ENCODE measurements at places on chromosomes 1 and 21.
A peak's percentile ranks its signal among the peaks of the same experiment; 100 is the strongest.

DNA sequence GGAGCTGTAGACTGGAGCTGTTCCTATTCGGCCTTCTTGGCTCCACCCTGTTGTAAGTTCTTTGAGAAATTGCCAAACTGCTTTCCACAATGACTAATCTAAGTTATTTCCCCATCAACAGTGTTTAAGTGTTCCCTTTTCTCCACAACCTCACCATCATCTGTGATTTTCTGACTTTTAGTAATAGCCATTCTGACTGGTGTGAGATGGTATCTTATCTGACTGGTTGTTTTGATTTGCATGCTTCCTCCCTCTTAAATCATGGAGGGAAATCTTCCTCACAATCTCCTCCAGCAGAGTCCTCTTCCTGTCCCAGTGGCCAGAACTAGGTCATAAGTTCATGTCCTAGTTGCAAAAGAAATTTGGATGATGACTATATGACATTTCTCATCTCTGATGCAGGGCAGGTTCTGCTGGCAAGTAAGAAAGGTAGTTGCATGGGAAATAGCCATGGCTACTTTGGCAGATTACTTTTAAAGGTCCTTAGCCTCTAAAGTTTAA is 294.0 kb downstream of the LRRC40 start:
- peak; percentile 88 for DNase-seq

GRCh38 chr1:208531003-208531750 is 287.0 kb upstream of the PLXNA2 start:
- DNase-seq = no peak

DNA sequence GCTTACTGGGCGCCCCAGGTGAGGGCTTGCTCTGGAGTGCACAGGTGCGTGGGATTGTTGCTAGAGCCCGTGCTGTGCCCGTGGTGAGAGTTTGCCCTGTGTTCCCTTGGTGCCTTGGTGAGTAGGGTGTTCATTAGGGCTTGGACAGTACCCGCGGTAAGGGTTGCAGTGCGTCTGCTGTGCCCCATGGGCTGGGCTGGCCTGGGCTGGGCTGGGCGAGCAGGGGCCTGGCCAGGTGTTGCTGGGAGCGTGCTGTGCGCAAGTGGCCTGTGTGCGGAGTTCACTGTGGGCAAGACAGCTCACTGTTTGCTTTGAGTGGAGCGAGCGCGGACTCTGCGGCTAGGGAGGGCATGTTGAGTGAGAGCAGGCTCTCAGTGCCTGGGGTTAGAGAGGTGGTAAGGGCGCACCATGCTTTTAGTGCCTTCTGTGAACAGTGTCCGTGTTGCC is 725 bp downstream of the CR1L start:
- no peak for DNase-seq

- peak; percentile 56 for DNase-seq
These were observed 145.1 kb upstream of the SMYD2 start for GRCh38 chr1:214135886-214136285.

GRCh38 chr1:168467452-168467851 is 76.3 kb downstream of the XCL2 start:
- no peak for DNase-seq

GRCh38 chr1:117070124-117070523 is 10.0 kb downstream of the TTF2 start:
- DNase-seq = peak; percentile 75

DNA sequence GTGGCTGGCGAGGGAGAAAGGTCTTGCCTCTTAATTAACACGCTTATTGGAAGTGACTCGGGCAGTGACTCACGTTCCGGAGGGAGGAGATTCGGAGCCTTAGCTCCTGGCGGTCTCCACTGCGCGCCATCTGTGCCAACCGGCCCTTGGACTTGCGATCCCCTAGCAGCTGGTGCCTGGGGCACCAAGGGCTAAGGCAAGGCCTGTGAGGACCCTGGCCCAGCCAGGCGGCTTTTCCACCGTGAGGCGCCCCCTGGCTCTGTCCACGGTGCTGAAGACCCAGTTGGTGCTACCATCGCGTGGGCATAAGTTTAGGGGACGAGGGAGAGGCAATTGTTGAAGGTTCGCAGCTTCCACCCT is 1.3 kb upstream of the SYT6 start:
- DNase-seq = peak; percentile 46

GRCh38 chr1:12127206-12127810 is 39.5 kb upstream of the TNFRSF1B start:
- DNase-seq = no peak

GRCh38 chr1:1318131-1318652 is 6.3 kb downstream of the INTS11 start:
- DNase-seq = peak; percentile 92

DNA sequence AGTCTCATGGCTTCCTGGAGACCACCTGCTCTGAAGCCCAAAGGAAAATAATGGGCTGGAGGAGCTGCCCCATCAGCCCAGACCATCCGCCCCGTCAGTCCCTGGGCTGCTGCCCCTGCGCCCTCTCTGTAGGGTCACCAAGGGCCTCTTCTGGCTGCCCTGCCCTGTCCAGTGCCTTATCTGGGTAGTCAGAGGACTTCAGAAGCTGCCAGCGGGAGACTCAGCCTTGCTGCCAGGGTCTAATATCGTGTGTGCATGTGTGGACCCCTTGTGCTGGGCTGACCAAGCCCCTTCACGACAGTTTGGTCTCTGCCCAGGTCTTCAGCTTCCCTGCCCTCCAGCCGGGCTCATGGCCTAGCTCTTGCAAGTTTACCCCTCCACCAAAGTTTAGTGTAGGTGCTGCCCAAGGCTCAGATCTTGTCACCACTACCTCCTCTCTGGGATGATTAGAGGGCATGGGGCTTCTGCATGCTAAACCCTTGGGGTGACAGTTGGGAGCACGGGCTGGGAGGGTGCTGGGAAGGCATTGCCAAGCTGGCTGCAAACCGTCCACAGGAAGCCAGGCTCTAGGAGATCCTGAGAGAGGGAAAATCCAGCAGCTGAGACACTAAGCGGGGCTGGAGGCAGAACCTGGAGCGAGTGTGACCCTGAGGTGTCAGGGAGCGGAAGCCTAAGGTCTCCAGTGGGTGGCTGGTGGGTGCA is 20.6 kb downstream of the NENF start:
- DNase-seq = no peak

DNA sequence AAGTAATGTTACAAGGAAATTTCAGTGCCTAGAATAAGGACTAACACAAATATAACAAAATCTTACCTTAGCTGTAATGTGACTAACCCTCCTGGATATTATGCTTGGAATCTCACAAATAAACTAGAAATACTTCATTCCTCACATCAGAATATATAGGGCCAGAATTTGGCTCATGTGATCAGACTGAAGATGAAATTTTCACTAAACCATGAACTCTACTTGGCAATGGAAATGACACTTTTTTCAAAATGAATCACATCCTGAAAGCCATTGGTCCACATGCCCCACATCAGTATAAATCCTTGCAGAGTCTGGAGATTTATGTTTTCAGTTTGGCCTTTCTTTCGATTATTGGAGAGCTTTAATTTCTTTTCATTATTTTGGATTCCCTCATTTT is 227.8 kb downstream of the NRIP1 start:
- DNase-seq = peak; percentile 35

- peak; percentile 81 for DNase-seq
These were observed 10.7 kb downstream of the OPTC start for GRCh38 chr1:203504400-203505250.

DNA sequence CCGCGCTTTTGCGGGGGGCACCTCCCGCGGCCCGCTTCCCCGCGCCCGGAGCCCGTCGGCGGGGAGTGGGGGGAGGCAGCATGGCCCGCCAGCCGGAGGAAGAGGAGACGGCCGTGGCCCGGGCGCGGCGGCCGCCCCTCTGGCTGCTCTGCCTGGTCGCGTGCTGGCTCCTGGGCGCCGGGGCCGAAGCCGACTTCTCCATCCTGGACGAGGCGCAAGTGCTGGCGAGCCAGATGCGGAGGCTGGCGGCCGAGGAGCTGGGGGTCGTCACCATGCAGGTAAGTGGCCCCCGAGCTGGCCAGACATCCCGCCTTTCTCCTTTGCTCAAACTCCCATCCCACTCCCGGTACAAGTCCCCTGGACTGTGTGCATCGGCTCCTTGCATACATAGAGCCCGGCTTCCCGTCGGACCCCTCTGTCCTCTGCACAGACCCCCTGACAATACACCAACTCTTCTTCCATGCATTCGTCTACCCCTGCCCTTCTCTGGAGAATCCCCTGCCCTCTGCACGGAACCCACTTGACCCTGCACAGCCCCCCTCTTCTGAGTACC is 812 bp downstream of the CACHD1 start:
- peak; percentile 30 for DNase-seq

DNA sequence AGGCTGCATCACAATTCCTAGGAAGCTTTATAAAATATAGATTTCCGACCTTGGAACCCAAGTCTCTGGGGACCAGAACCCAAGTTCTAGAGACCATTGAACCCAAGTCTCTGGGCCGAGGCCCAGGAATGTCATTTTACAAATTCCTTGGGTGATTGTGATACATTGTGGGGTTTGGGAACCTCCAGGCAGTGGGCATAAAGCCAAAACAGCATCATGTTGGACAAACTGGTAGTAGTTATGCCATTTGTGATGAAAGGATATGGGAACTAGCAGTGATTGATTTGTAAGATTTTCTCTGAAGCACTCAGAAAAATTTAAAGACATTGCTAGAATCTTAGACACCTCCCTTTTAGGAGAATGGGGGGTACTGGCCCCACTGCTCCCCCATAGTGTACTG is 160.2 kb downstream of the HIVEP3 start:
- DNase-seq = peak; percentile 86

DNA sequence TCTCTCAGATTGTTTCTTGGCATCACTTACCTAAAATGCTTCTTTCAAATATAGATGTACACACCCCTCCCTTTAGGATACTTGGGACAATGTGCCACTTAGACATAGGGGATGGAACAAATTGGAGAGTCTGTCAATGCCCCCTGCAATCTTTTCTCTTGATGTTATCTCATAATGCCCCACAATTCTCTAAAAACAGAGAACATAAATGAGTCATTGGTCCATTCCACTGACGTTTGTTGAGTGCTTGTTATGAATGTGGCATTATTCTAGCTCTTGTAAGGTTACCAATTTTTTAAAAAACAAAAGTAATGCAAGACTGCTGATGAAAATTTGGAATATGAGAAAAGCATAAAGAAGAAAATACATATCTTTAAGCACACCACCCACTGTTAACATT is 5.6 kb upstream of the SMIM11 start:
- no peak for DNase-seq

- no peak for DNase-seq
These were observed 2.5 kb downstream of the S100A11 start for GRCh38 chr1:152034324-152034653.

DNA sequence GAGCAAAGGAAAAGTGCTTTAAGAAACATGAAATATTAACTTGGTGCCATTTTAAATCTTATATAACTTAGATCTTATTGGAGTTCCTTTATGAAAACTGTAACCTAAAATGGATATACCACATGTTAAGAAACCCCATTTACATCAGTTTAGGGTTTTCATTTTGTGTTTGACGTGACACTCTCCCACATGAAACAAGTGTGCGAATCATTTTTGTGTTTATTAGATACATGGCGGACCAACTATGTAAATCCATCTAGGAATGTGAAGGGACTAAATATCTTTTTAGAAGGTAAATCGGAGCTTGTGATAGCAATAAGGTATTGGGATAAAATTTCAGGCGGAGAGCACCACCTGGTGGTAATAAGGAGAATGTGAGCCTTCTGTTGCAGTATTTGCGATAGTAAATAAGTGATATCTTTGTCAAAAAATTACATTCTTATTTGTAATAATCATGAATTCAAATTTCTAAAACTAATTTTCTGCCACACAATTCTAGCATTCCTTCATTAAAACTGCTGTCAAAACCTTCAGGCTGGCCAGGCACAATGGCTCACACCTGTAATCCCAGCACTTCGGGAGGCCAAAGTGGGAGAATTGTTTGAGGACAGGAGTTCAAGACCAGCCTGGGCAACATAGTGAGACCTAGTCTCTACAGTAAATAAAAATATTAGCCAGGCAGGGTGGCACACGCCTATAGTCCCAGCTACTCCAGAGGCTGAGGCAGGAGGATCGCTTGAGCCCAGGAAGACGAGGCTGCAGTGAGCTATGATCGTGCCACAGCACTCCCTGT is 31.3 kb downstream of the SMAP2 start:
- peak; percentile 62 for DNase-seq

GRCh38 chr1:176785056-176785455 is 322.1 kb downstream of the PAPPA2 start:
- peak; percentile 43 for DNase-seq

DNA sequence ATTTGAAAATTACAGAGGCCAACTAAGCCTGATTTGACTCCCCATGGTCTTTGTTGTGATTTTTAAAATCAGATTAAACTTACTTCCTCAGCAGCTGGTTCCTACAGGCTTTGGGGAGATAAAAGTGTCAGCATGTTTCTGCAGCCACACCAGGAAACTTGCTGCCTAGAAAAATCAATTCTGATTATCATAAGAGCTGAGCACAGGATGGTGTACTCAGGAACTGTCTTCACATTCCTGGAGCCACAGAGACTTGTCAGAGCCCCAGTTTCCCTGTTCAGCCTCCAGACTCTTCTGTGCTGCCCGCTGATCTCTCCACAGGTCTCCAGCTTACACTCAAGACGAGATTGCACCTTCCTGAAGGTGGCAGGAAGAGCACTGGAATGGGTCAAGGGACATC is 23.9 kb downstream of the RAB3B start:
- DNase-seq = no peak

DNA sequence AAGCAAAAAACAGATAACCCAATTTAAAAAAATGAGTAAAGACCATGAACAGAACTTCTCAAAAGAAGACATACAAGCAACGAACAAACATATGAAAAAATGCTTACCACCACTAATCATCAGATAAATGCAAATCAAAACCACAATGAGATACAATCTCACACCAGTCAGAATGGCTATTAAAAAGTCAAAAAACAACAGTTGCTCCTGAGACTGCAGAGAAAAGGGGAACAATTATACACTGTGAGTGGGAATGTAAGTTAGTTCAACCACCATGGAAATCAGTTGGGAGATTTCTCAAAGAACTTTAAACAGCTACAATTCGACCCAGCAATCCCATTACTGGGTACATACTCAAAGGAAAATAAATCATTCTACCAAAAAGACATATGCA is 131.6 kb downstream of the PTGER3 start:
- DNase-seq = no peak

DNA sequence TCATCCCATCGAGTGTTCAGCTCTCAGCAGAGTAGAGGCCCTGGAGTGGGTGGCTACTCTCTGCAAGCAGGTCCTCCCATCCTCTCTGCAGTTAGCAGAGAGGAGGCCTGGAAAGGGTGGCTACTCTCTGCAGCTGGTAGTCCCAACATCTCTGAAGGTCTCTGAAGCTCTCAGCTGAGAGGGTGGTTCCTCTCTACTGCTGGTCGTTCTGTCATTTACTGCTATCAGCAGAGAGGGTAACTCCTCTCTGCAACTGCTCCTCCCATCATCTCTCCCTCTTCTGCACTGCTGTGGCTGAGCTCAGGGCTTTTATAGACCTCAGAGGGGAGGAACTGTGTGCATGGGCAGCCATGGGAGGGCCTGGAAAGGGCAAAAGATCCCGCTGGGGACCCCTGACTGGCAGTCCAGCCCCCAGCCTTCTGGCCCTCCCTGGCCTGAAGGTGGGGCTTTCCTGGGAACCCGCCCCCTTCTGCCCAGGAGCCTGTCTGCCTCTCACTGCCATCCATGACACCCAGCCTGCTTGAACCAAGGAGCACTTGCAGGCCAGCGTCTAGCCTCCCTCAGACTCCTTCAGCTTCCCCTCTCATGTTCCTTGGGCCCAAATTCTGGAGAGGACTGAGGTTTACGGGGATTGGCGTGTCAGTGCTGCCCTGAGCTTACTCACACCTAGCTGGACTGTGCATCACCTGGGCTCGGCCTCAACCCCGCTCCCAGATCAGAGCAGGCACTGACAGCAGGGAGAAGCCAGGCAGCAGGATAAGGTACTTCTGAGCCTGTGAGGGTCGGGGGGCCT is 898.3 kb upstream of the NEGR1 start:
- DNase-seq = no peak

Measured in fibroblast of skin of right biceps (primary cell).